ENCODE measurements at places on chromosomes 4 and X.

DNA sequence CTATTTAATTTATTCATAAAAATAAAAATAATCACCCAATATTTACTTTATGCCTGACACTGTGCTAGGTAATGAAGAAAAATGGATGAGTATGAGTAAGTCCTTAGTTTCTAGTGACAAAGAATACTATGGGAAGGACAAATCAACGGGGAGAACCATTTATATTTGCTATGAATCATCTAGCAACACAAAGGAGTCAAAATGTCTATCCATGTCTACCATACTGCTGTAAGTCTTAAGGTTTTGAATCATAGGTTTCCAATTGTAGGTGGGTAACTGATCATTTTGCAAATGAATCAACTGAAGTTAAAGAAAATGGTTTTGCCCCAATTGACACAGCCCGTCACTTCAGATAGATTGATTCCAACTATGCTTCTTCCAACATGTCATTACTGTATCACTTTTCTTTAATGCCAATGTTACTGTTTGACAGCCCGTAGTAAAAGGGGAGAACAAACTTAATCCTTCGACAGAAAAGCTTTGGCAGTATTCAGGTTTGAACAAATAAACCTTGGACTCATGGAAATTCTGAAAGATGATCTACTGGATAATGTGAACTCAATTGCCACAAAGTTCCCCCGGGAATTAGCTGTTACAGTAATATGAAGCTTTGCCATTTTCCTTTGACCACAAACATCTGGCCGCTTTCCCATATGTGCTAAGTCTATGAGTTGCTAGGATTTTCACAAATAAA lies 3.2 kb downstream of the TDO2 start:
- no peak for DNase-seq

DNA sequence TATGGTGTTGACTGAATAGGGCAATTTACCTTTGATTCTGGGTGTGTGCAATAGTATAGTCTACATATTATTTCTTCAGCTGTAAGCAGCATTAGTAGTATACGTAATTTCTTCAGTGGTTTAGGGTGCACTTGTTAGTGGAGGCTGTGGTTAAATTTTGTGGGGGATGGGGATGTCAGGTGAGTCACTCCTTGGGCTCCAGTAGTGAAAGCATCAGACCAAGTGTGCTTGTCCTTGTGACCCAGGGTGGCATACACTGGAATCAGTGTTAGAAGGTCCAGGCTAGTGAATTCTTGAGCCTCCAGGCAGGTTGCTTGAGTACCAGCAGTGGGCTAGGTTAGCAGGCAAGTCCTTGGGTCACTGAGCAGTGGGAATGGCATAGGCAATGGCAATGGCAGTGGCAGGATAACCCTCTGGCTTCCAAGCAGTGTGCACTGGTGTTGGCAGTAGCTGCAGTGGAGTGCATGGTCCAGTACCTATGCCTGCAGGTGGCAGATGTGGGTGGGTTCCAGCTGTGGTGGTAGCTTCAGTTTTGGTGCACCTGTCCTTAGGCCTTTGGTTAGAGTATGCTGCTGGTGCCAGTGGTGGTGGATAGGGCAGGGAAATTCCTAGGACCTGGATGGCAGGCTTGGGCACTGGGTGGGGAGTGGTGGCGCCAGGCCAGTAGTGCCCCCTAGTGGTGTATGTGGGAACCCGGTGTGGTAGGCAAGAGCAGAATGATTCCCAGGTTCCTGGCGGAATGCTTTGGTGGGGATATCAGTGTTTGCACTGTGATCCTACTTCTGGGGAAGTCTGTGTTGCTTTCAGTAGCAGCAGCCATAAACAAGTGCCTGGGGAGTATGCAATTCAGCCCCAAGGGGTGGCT lies 531.0 kb downstream of the SMARCA1 start:
- DNase-seq, result no peak

- DNase-seq, result no peak
Measured at GRCh38 chr4:8387615-8388527, 52.7 kb downstream of the ACOX3 start.

DNA sequence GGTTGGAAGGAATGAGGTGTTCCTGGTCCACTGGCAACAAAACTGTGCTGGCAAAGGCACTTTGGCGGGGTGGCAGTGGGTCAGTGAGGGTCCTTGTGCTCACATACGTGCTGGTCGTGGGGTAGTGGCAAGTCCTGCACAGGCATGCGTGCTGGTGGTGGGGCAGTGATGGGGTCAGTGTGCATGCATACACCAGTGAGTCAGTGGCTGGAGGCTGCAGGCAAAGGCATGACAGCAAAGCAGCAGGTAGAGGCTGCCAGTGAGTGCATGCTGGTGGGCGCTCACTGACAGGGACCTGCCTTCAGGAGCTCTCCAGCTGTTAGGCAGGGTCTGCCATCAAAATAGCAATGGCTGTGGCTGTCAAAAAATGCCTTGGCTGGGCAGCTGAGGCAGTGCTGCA lies 42.1 kb downstream of the TMPRSS11E start:
- DNase-seq, result no peak

- DNase-seq, result no peak
Measured at GRCh38 chr4:124181039-124181438, 531.5 kb downstream of the ANKRD50 start.

DNA sequence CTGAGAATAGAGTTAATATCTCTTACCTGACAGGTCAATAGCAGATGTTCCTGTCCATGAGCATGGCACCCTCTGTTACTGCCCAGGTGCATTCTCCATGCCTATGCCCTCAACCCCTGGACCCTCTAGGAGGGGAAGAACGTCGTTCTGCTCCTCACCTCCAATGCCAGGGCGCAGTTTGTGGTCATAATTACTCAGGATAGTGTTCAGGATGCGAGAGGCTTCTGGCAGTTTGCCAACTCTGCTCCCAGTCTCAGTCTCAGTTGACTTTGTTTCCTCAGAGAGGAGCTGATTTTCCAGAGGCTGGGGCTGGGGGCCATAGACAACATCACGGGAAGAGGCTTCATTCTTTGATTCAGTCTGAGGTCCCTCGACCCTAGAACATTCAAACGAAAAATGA lies 4.4 kb downstream of the GABRE start:
- DNase-seq, result no peak

DNA sequence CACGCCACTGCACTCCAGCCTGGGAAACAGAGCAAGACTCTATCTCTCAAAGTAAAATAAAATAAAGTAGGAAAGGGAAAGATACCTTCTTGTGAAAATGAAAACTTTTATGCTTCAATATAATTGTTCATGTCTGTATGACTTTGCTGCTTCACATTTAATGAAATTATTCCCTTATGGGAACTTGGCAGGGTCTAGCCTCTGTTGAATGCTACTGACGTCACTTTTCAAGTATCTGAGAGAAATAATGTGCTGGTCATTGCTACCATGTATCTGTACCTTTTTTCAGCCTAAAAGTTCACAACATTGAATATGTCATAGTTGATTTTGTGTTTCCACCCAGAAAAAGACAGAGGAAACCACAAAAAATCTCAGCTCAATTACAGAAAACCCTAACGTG lies 65.2 kb downstream of the PRDM5 start:
- no peak for DNase-seq

GRCh38 chr4:139469216-139469615 lies 15.3 kb downstream of the RAB33B start:
- DNase-seq, result no peak
